ENCODE measurements at places on chromosomes 7 and 10. TPM values are rescaled to one million over a fixed set of nuclear protein-coding genes. Genes with fewer than 3 reads are reported as not detected.

DNA sequence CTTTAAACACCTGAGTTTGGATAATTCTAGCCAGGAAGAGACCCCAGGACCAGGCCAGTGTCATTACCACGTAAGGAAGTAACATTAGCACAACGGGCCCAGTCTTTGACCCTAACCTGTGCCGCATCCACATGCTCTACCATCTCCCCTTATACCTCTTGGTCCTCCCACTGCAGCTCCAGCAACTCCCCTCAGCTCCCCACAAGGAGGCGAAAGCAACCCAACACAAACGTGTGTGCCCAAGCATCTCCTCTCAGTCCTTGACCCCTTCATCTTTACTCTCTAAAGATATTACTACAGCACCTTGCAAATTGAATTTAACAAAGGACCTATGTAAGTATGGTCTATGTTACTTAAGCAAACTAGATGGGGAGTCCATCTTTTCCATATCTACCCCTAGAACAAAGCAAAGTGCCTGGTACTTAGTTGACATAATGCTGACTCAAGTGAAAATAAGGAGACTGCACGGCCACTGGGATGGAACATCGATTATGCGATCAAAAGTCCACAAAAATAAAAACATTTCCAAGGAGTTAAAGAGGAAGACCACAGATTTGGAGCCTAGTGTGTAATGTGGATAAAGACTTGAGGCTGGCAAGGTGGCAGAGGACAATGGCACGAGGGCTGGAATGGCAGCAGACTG lies 147.7 kb downstream of the JAZF1 start:
- H3K4me1 ChIP-seq = peaks cover 5% of the 10 kb centered on the region
- H3K4me3 ChIP-seq = no peak overlapping the region
- no peaks in the 10 kb centered on the region for H3K27me3 ChIP-seq

DNA sequence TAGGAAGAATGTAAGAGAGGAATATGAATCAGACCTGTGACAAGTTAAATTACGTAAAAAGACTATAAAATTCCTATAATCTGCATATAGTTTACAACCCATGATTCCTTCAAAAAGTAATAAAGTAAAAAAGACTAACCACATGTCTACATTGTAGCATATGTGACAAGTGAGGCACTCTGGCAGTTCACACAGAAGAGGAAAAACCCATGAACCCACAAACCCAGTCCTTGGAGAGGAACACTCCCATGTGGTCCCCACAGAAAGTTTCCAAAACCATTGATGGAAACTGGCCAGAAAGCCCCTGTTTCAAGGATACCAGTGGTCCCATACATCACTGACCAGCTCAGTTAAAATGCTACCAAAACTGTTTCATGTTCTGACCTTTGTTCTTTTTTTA lies 15.7 kb downstream of the KDM7A start:
- peaks cover 45% of the 10 kb centered on the region for H3K4me1 ChIP-seq
- no peak overlapping the region for H3K27ac ChIP-seq
- H3K36me3 ChIP-seq = peaks cover 11% of the 10 kb centered on the region
- H3K27me3 ChIP-seq = no peaks in the 10 kb centered on the region
- H3K4me3 ChIP-seq = no peak overlapping the region

DNA sequence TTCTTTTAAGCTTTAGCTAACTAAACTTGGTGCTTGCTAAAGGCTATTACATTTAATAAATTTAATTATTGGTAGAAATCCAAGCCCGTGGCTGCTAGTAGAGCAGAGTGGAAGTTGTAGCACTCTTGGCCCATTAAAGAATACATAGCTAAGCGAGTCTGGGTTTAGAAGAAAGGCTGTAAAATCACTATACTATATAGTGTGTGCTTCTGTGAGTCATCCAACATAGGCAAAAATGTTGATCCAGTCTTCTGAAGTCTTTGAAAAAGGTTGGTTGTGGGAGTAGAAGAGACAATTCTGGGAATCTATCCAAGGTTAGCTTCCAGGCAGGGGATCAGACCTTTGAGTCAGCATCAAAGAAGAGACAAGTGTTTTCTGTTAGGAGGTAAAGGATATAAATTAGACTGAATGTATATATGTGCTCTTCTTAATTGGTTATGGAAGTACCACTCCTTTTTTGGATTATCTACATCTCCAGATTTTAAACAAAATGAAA lies 664.2 kb downstream of the NXPH1 start:
- H3K4me1 ChIP-seq = no peaks in the 10 kb centered on the region
- H3K4me3 ChIP-seq = no peak overlapping the region
- no peak for DNase-seq
- H3K27ac ChIP-seq = no peak overlapping the region
- no peaks in the 10 kb centered on the region for H3K36me3 ChIP-seq

DNA sequence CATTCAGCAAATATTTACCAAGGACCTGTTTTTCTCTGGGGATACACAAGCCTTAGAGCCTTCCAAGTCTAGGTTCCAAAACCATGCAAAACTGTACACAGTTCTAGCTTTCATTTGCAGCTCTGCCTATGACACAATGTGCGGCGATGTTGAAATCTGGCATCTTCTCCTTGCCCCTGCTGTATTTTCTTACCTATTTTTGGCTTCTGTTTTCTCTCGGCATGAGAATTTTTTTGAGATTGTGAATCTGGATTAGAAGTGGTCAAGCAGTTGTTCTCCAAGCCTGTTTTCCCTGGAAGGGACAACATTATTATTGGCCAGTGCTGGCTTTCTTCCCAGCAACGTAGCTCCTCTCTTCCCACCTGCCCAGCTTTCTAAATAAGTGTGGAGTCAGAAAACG lies 176.3 kb downstream of the CREB5 start:
- no peak overlapping the region for H3K4me3 ChIP-seq
- peaks cover 13% of the 10 kb centered on the region for H3K36me3 ChIP-seq
- H3K27me3 ChIP-seq = peaks cover 4% of the 10 kb centered on the region
- peaks cover 52% of the 10 kb centered on the region for H3K4me1 ChIP-seq
- no peak for DNase-seq

DNA sequence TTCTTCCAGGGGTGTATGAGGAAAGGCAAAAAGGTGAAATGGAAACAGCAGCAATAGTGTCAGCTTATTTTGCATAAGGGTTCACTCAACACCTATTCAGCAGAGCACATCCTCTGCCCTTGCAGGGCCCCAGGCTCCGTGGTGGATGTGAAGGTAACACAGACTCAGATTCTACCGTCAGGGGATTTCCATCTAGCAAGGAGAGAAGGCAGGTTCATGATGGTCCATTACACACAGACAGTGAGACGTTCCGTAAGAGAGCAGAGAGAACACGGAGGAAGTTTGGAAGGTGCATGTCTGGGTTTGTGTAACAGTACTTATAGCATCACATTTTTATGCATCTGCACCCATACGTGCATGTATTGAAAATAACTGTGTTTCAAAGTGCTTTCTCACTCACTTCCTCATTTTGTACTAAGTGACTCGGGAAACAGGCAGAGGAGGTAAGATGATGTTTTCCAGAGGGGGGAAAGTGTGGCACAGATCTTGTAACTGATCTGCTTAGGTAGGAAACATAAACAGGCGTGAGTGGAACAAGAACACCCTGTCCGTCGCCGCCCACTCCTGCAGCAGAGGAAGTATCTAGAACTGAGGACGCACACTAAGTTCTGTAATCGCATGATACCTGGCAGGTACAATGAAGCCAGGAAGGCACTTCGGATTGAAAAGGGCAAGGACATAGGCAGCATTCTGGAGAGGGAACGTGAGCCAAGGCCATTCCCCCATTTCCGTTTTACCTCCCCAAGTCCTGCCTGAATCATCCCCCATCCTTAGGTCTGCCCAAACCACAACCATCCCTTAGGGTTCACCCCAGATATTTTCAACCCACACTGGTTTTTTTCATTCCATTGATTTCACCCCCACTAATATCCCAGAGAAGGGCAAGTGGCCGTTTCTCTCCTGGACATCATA lies 1.0 kb upstream of the ENO4 start:
- peaks cover 8% of the 10 kb centered on the region for H3K4me1 ChIP-seq
- H3K27ac ChIP-seq = no peak overlapping the region
- DNase-seq = no peak
- peak overlapping the region; percentile 58 for H3K4me3 ChIP-seq
- peaks cover 47% of the 10 kb centered on the region for H3K27me3 ChIP-seq

- H3K4me3 ChIP-seq = peak overlapping the region; percentile 78
- peaks cover 28% of the 10 kb centered on the region for H3K27me3 ChIP-seq
- peak; percentile 26 for DNase-seq
- H3K27ac ChIP-seq = no peak overlapping the region
Measured at GRCh38 chr10:60732198-60732806, 46.0 kb upstream of the CDK1 start.

Gene SPDYE16
- total RNA-seq = 0.71 TPM

Gene PHYHIPL
- not detected for total RNA-seq

Gene LIPN
- total RNA-seq = not detected

Gene WNT16
- total RNA-seq = not detected
